AG09319 (cell line): ENCODE measurements at places on chromosomes 7 and 10.
A peak's percentile ranks its signal among the peaks of the same experiment; 100 is the strongest.

DNA sequence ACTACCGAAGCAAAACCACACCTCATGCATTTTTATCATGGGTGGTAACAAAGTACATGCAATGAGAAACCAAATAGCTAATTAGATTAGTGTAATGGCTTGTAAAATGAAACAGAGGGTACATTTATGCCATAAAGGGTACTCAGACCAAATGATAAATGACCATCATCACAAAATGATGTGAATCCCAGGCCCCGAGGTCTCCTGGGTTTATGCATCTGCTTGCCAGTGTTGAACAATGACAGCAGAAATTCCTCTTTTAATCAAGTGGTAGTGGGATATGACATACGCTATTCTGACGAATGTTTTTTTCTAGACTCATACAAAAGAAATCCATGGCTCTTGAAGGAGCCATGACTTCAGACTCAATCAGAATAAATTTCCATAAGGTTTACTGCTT lies 249.5 kb upstream of the SLC26A5 start:
- DNase-seq = no peak

GRCh38 chr10:74488907-74489306 lies 337.5 kb upstream of the KAT6B start:
- no peak for DNase-seq

- no peak for DNase-seq
Observed at GRCh38 chr10:85454386-85454785, 912.2 kb downstream of the GRID1 start.

DNA sequence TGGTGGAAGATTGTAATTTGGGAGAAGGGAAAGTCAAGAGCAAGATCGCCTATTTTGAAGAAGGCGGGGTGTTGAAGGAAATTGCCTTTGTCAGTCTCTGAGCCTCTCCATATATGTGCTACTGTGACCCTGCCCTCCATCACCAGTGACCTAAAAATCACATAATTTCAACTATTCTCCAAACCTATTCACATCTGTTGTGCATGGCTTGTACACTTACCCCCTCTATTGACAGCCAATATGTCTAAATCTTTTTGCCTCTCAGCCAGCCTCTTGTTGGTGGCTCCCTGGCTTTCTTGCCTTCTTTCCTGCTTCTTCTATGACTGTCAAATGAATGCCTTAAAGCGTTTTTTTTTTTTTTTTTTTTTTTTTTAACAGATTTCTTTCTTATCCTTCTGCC lies 295.6 kb downstream of the AUTS2 start:
- no peak for DNase-seq

DNA sequence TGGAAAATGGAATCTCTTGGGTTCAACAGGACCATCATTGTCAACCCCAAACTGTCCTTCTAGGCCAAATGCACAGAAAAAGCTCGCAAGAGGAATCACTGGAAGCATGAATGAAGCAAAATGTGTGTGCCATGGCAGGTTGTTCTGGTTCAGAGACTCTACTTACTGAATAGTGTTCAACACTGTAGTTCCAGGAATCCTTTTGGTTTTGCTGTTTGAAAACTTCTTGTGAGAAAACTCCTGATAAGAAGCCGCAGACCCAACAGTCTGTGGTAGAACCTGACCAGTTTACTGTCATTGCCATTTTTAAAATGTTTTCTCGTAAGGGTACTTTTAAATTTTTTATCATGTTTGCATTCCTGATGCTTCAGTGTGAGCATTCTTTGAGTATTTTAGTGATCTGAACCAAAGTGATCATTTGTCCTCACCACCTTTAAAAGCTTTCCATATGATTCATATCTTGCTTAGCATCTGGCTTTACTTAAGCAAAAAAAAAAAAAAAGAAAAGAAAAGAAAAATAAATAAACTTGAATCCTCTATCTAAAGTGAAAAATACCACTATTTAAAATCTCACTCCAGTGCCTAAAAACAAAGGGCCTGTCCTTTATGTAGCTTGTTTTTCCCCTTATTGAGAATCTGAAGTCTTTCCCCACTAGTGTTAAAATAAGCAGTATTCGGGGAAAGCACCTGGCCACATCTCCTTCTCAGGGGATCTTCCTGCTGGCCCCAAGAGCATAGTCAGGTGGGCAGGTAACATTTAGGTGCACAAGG lies 92.4 kb downstream of the WNT2 start:
- DNase-seq = peak; percentile 42

- no peak for DNase-seq
Observed at GRCh38 chr7:41809940-41810576, 107.2 kb upstream of the INHBA start.

DNA sequence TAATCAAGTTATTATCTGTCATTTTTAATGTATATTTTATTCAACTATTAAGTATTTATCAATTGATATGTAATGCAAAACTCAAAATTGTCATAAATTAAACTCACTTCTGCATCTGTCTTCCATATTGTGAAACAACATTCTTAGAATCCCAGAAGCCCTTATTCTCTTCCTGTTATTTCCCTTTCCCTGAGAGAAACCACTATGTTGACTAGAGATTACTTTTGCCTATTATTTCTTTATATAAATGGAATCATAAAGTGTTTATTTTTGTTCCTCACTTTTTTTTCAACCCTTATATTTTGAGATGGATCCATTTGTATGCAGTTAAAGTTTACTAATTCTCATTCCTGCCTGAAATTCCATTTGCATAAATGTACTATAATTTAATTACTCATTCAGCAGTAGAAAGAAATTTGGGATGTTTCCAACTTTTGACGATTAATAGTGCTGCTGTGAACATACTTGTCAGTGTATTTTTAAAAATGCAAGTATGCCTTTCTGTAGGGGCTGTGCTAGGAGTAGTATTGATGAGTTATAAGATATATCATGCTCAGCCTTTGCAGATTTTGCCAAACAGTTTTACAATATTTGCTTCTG lies 211.2 kb downstream of the SEMA3D start:
- no peak for DNase-seq

GRCh38 chr7:17392846-17393245 lies 94.4 kb downstream of the AHR start:
- DNase-seq = no peak

DNA sequence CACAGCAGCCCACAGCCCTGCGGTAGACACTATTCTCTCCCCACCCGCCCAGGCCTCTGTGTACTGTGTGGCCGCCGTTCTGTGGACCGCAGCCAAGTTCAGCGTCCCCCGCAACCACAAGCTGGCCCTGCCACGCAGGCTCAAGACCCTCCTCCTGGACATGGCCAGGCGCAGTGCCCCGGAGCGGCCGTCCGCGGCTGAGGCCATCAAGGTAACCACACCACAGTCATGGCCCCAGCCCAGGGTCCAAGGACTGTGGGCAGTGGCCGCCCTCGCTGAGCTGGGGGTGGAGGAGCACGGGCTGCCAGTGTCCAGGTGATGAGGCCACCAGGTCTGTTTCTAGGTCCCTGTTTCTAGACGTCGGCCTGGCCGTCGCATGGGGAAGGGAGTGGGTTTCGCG lies 34.4 kb upstream of the UTF1 start:
- DNase-seq = no peak

DNA sequence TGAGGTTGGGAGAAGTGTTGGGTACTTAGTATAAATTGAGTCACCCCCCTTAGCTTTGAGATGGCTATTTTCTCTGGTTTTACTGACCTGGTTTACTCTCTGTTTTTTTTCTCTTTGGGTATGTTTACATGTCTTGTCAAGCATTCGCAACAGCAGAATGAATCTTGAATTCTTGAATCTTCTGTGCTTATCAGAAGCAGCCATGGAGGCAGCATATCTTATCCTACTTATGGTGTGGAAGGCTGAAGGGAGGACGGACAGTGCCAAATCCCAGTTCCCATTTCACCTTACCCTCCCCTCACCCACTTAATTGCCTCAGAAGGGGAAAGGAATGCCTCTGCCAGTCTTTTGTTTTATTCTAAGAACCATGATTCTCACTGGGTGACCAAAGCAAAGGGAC lies 3.7 kb downstream of the SND1 start:
- DNase-seq = no peak

DNA sequence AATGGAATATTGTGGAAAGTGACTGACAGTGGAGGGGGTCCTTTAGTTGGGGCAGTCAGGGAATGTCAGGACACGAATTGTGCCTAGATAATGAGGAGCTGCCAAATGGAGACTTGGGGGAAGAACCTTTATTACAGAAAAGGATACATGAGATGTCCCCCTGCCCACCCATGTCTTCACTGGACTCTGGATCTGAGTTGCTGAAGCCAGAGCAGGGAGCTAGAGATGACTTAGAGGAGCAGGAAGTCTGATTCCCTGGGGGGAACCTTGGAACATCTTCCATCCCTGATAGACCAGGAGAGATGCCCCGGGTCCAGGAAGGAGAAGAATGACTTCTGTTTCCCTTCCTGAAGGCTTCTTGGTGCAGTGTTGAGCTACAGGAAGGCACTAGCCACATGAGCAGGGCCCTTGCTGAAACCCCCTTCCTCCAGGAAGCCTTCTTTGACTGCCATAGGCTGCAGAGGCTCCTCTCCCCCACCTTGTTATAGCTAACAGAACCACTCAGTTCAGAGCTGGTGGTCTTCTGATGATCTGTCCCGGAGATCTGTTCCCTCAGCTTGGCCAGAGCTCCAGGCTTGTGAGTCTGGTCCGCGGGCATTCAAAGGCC lies 747 bp upstream of the NEURL1 start:
- DNase-seq = no peak

DNA sequence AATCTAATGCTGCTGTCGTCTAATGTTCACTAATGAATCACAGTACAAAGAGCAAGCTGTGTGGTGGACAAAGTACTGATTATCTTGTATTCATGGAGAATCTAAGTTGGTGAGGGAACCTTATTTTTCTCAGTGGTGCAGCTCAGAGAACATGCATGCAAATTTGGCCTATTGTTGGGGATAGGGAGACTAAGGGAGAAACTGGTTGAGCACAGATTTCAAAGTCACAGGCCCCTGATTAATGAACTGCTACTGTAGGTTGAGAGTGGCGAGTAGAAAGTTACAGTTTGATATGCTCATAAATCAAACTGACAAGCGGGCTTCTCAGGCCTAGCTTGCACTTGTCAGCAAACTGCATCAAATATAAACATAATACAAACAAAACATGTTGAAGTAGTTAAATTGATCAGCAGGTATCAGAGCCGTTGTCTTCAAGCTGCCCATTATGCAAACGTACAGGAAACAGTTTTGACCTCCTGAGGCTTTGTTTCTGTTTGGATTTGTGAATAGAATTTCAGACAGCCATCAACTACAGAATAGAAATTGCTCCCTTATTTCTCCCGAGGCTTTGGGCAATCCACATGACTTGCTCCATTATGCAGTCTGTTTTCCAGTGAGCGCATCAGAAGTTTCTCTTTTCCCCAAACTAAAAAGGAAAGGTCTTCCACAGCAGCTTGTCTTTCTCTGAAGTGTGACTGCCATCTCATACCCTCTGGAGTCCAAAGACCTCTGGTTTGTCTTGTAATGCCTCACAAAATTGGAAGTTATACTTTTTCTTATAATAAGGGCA lies 215.8 kb downstream of the FOXP2 start:
- DNase-seq = no peak

DNA sequence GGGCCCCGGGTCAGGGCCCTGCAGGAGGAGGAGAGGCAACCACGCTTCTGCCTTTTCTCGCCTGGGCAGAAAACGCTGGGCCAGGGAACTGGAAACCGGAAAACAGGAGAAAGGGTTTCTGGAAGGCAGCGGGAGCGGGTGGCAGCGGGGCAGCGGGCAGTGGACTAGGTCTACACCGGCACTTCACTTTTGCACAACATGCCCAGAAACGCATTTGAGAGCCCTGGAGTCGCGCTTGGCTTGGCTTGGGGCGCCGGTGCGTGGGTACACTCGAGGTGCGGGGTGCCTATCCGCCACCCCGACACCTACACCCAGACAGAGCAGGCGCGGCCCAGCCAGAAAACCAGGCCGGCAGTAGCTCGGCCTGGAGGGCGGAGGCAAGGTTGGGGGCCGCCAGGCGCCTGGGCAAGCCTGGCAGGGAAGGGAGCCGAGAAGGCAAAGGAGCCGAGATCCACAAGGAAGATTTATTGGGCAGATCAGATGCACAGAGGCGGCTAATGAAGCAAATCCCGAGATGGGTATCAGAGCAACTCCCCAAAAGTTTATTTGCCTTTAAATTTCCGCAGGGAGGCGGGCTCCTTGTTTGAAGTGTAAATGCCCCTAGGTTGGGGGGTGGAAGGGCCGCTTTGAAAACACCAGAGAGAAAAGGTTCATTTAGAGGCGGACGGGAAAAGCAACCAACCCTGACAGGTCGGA lies 3.2 kb upstream of the PAX2 start:
- DNase-seq = no peak

GRCh38 chr7:41824284-41824683 lies 121.4 kb upstream of the INHBA start:
- DNase-seq = no peak

DNA sequence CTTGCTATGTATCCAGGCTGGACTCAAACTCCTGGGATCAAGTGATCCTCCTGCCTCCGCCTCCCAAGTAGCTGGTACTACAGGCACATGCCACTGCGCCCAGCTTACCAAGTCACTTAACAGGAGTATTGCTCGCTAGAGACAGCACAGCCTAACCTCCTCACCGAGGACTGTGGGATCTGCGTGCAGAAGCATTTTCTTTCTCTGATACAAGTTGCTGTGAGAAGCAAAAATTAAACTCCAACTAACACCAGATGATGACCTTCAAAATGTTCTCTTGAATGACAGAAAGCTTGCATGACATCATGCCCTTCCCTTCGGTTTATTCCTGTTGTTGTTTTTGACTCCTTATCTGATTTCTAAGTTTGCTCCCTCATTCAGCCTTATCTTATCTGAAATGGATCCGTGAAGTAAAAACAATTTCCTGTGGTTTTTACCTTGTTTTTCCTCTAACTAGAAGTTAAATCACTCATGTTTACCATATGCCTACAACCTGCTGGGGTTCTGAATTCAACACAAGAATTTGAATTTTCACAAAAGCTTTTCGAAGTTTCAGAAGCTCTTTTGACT lies 94.4 kb upstream of the KIF5B start:
- DNase-seq = no peak

- DNase-seq = peak; percentile 29
Observed at GRCh38 chr7:29102558-29103151, 43.7 kb downstream of the CPVL start.

DNA sequence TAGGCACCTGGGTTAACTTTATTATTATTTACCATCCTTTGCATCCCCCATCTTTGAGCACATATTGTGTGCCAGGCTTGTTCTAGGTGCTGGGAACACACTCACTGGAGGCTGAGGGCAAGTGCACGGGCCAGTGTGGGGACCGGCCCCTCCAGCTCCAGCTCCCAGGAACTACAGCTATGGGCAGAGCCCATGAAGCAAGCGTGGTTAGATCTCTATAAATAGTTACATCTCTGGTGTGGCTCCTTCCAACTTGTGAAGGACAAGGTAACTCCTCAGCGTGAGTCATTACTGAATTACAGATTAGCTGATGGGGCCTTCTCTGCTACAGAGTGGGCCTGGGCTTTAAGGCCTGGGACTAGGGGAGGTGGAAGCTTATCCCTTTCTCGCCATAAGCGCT lies 583.5 kb downstream of the SDK1 start:
- DNase-seq = no peak
